T-helper 9 cell (primary cell): ENCODE measurements at places on chromosomes 2 and 18.

GRCh38 chr2:194539425-194539824 lies 1117.6 kb upstream of the SLC39A10 start:
- no peak for DNase-seq

DNA sequence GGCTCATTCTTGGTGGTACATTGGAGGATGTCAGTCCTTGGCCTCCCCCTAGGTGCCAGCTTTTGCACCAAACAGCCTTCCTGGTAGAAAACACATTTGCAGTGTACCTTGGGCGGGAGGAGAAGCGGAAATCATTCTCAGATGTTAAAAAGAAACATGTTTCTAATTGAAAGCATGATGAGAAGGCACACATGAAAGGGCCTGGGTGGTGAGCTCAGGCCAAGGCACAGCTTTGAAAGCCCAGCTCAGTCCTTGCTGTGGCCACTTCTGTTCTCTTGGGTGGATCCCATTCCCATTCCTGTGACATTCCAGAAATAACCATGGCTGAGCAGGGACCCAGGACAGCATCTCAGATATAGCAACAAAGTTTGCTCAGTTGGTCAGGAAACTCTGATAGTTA lies 71.5 kb downstream of the LTBP1 start:
- no peak for DNase-seq

- no peak for DNase-seq
Observed at GRCh38 chr2:130760754-130761751, 5.7 kb downstream of the AMER3 start.

DNA sequence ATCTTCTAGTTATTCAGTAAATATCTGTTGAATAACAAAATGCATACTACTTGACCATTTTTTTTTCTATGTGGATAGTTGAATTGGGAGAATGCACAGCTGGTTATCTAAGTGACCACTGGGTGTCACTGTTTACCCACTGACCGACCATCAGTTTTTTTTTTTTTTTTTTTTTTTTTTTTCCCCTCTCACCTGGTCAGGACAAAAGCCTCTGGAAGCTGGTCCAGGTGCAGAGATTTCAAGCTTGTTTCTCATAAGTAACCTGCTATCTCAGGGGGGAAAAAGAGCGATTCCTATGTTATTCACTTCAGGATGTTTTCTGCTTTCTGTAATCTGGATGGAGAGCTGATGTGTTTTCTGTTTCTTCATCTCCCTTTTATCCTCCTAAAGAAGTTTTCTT lies 256.0 kb downstream of the DCDC2C start:
- DNase-seq = no peak

GRCh38 chr2:127420039-127420864 lies 2.0 kb downstream of the PROC start:
- no peak for DNase-seq
